ENCODE measurements at places on chromosomes 12 and 14.
A peak's percentile ranks its signal among the peaks of the same experiment; 100 is the strongest.

- DNase-seq, result no peak
These were observed 24.4 kb upstream of the KLC1 start for GRCh38 chr14:103604620-103605019.

GRCh38 chr12:2769866-2770533 lies 24.8 kb upstream of the FKBP4 start:
- no peak for DNase-seq

DNA sequence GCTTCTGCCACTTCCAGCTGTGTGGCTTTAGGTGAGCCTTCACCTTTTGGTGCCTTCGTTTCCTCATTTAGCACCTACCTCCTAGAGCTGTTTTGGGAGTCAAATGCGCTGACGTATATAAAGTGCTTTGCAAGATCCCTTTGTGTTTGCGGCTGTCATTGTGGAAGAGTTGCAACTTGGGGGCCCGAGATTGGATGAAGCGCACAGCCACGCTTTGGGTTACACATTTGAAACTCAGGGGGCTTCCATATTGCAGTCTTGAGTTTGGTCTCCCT lies 636 bp upstream of the ARL6IP4 start:
- no peak for DNase-seq

DNA sequence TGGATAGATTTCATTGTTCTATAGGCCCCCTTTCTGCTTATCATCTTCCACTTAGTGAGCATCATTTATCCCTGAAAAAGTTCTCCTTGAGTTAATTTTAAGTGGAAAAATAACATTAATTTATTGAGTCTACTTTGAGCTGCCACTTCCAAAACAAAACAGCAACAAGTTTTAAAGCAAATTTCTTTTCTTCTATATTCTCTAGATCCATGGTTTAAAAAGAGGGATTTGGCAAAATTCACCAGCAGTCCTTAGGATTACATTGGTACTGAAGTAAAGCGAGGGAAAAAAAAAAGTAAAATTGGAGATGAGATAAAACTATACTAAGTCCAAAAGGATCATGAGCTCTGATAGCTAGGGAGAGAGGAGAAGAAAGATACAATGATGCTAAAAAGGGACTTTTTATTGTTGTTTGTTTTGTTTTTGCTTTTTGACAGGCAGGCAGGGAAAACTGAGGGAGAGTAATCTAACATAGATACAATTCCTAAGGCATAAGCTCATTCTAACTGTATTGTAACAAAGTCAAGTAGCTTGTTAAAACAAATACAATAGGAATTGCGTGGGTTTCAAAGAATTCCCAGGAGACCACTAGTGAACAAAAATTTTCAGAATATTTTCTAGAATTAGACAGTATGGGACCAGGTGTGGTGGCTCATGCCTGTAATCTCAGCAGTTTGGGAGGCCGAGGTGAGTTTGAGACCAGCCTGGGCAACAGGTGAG lies 19.2 kb upstream of the PLEKHA5 start:
- no peak for DNase-seq

- no peak for DNase-seq
These were observed 198.9 kb downstream of the RBM19 start for GRCh38 chr12:113766879-113767878.

- peak; percentile 28 for DNase-seq
These were observed 47.6 kb downstream of the MYBPC1 start for GRCh38 chr12:101642115-101643067.

GRCh38 chr12:111529424-111530368 lies 69.4 kb downstream of the ATXN2 start:
- DNase-seq, result peak; percentile 41

DNA sequence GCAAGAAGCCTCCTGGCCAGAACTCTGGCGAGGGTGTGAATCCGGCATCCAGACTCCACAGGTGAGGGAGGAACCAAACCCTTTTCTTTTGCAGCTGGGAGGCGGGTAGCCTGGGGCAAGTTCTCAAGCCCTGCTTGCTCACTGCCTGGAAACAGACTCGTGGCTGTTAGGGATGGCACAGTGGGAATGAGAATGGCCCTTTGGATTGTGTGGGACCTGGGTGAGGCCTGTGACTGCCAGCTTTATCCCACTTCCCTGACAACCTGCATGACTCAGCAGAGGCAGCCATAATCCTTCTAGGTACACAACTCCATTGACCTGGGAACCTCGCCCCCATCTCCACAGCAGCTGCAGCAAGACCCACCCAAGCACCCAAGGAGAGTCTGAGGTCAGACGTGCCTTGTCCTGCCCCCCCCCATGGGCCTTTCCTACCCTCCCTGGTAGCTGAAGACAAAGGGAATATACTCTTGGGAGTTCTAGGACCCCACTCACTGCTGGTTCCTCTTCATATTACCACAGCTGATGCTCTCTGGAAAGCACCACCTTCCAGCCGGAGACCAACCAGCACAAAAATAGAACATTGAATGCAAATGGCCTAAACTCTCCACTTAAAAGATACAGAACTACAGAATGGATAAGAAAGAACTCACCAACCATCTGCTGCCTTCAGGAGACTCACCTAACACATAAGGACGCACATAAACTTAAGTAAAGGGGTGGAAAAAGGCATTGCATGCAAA lies 5.1 kb upstream of the GPR33 start:
- DNase-seq, result no peak

GRCh38 chr14:76186308-76187027 lies 34.7 kb downstream of the GPATCH2L start:
- no peak for DNase-seq

- no peak for DNase-seq
These were observed 133.9 kb upstream of the SCAF11 start for GRCh38 chr12:46124132-46124847.

GRCh38 chr12:124207617-124208016 lies 87.3 kb upstream of the RFLNA start:
- DNase-seq, result no peak

DNA sequence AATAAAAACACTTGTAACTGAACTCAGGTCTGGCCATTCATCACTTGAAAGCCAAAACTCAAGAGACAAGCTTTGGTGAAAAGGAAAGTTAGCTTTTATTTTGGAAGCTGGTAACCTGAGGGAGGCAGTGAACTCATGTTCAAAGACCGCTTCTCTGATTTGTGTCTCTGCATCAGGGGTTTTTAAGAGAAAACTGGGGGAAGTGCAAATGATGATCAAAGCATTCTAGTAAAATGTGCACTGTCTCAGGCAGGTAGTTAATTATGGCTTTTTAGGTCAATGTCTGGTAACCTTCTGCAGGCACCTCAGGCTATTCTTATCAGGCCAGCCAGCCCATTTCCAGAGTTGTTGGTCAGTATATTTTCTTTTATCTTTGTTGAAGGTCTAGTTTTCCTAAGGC lies 162.2 kb downstream of the SYT10 start:
- DNase-seq, result no peak

DNA sequence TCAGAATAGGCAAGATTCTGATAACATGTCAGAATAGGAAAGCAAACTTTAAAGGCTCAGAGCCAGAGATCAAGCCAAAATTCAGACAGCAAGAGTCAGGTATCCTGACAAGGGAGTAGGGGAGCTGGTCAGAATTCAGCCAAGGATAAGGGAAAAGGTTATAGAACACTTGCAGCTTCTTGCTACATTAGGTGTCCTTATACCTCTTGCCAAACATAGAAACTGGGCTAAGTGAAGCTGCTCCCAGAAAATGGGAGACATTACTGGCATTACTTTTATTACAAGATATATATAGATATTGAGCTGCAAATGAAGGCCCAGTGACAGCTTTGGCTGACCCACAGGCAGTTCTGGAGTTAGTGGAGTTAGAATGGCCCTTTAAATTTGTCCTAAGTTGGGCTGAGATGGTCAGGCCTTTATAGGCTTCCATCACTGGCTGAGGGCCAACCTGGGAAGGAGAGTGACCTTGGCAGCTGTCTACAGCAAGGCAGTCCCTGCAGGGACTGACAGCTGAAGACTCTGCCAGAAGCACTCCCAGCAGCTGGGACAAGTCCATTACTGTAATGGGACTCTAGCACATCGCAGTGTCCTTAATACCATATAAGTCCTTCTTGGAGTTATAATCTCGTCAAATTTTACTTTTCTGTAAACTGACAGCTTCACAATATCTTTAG lies 83.0 kb downstream of the LRRC9 start:
- DNase-seq, result no peak

DNA sequence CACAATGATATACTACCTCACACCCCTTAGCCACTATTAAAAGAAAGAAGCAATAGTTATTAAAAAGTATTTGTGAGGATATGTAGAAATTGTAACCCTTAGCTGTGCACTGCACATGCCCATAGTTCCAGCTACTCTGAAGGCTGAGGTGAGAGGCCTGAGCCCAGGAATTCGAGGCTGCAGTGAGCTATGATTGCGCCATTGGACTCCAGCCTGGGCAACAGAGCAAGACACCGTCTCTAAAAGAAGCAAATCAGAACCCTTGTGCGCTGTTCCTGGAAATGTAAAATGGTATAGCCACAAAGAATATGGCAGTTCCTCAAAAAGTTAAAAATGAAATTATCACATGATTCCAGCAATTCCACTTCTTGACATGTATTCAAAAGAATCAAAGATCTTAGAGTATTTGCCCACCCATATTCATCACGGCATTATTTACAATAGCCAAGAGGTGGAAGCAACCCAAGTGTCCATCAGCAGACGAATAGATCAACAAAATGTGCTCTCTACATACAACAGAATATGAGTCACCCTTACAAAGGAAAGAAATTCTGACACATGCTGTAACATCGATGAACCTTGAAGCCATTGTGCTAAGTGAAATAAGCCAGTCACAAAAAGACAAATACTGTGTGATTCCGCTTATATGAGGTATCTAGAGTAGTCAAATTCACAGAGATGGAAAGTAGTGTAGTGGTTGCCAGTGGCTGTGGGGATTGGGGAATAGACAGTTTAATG lies 23.7 kb upstream of the YLPM1 start:
- no peak for DNase-seq

- no peak for DNase-seq
These were observed 684 bp upstream of the KLRF2 start for GRCh38 chr12:9880532-9881078.

- DNase-seq, result peak; percentile 78
These were observed 49.0 kb downstream of the TSPAN11 start for GRCh38 chr12:30975581-30975980.

GRCh38 chr12:6626654-6627283 lies 9.0 kb downstream of the LPAR5 start:
- DNase-seq, result no peak

GRCh38 chr14:92906823-92907222 lies 16.1 kb upstream of the CHGA start:
- DNase-seq, result peak; percentile 87
